Right forelimb (tissue), 1 donor: ENCODE measurements at places on chromosomes 7 and 10.

GRCh38 chr7:16905300-16906044 lies 23.7 kb upstream of the AGR3 start:
- no peak for DNase-seq

- DNase-seq, result no peak
Measured at GRCh38 chr10:70328967-70329366, 45.2 kb upstream of the NPFFR1 start.

DNA sequence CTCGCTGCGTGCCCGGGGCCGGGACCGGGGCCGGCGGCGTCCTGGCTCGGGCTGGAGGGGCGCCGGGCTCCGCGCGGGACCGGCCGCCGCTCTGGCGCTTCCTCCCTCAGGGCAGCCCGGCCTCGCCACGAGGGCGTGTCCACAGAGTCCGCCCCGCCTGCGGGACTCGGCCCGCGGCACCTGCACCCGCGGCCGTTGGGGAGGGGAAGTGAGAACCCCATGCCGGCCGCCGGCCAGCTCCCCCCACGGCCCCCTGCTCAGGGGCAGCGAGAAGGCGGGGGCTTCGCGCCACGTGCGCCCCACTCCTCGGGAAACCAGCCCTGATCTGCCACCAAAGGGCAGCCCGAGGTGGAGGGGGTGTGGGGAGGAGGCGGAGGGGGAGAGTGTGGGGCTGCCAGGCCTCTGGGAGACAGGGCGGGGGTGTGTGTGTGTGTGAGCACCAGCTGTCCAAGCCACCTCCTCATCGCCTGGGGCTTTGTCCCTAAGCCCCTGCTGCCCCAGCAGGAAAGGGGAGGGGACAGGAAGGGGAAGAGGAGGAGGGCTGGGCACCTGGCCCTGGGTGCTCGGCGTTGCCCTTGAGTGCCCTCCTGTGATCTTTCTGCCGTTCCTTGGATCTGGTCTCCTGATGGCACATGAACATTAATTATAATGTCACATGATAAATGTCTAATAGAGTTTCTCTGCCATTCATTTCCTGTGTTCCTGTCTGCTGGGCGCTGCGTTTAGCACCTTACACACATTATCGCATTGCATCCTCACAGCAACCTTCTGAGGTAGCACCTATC lies at the start of gene PIK3AP1:
PIK3AP1 (minus strand) TSS at position 93 of the 785 bp plus-strand sequence. CDS start 120 bp downstream, outside the sequence.
- DNase-seq, result peak; percentile 60

DNA sequence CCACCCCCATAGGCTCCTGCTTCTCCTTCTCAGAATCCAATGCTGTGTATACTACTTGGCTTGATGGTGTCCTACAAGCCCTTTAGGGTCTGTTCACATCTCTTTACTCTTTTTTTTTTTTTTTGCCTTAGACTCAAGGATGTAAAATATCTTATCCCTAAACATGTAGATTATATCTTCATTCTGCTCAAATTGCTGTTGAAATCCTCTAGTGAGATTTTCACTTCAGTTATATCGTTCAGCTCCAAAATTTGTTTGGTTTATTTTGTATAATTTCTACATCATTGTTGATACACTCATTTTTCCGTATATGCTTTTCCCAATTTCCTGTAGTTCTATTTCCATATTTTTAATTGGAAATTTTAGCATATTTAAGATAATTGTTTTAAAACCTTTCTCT lies 1.8 kb upstream of the AKR1C3 start:
- DNase-seq, result no peak

DNA sequence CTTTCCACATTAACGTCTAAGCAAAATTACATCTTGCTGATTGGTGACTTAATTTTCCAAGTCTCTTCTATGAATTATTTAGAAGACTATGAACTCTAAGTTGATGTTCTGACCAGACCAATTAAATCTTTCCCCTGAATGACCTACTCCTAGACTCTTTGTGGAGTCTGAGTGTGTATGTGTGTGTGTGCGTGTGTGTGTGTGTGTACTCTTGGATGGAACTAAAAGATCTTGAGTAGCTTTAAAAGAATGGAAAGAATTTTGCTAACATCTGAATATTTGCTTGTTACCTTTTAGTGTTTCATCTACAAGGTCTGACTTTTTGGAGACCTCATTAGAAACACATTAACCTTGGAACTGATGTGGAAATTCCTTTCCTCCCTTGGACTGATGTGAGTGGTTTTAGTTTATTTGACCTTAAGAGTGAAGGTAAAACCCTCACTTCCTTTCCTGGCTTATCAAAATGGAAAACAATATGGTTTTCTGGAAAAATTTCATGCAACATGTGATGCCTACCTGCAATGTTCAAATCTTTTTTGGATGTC lies 257.1 kb downstream of the GATA3 start:
- no peak for DNase-seq

DNA sequence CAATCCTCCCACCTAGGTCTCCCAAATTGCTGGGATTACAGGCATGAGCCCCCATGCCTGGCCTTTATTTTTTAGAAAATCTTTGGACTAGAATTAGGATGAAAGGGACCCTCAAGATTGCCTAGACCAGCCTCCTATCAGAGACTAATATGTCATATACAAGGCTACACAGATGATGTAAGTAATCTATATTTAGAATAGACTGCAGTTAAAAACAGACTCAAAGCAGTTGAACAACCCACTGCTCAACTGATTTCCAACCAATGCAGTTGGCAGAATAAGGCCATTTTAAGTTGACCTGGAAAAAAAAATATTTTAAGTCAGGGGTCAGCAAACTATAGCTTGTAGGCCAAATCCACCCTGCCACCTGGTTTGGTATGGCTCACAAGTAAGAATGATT lies 27.7 kb downstream of the PSPH start:
- no peak for DNase-seq

- DNase-seq, result no peak
Measured at GRCh38 chr10:84743483-84743882, 415.1 kb downstream of the CCSER2 start.

GRCh38 chr7:157320608-157320980 lies 16.2 kb upstream of the DNAJB6 start:
- no peak for DNase-seq

DNA sequence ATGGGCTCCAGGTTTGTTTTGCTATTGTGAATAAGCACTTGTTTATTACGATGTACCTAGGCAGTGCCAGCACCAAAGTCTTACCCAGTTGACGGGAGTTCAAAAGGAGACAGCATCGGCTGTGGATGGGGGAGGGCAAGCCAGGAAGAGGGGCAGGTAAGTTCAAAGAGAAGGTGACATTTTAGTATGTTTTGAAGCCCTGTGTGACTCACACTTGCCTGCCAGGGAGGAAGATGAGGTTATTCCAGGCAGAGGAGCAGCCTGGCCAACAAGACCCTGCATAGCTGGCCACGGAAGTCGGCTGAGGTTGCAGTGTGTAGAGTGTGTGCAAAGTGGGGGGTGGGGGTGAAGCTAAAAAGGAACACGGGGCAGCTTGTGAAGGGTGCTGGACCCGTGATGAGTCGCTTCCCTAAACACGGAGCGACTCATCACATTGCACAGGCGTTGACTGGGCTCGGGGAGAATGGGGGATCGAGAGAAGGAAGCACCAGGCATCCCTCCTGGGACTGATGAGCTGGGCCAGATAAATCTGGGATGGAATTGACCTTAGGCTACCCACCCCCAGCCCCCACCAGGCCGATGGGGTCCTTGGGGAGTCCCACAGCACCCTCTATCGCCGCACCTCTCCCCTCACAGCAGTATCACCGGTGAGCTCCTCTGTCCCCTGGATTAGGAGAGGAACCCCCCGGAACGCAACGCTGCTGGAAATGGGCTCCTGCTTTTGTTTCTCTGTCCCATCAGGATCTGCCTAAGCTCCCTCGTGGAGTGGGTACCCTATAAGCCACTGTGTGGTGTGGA lies 97.9 kb upstream of the IKZF1 start:
- no peak for DNase-seq

- DNase-seq, result no peak
Measured at GRCh38 chr7:88322151-88322550, 15.5 kb upstream of the STEAP4 start.

- DNase-seq, result no peak
Measured at GRCh38 chr7:157952841-157953645, 616.2 kb downstream of the DNAJB6 start.

GRCh38 chr10:84160663-84161362 lies 12.8 kb upstream of the GPR15LG start:
- DNase-seq, result no peak

DNA sequence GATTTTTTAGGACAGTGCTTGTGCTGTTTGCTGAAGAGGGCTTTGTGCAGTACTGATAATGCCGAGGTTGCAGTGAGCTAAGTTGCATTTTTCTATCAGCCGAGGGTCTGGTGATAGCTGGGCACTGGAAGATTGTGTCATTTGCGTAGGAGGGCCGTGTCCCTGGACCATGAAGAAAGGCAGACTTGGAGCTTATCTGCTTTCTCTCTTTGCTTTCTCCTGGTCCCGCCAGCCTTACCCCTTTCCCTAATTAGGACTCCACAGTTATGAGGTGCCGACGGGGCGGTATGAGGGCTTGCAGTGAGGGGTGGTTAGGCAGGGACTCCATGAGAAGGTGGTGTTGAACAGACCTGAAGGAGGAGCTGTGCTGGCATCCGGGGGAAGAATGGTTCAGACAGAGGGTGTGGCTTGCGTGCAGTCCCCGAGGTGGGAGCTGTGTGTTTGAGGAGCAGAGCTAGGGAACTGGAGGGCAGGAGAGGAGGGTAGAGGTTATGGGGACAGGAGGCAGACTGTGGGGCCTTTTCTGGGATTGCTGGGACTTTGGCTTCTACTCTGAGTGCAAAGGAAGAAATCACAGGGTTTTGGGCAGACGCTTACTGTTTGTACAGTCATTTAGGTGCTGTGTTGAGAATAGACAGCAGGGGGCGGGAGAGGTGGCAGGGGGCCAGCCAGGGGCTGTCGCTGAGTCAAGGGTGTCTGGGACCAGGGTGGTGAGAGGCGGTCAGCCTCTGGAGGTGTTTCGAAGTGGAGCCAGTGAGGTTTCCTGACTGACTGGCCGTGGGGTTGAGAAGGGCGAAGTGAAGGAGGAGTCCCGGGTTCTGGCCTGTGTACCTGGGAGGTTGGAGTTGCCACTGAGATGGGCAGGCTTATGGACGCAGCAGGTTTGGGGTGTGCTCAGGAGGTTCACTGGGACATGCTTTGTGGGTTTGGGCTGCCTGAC lies 43.4 kb downstream of the PRF1 start:
- DNase-seq, result peak; percentile 88

DNA sequence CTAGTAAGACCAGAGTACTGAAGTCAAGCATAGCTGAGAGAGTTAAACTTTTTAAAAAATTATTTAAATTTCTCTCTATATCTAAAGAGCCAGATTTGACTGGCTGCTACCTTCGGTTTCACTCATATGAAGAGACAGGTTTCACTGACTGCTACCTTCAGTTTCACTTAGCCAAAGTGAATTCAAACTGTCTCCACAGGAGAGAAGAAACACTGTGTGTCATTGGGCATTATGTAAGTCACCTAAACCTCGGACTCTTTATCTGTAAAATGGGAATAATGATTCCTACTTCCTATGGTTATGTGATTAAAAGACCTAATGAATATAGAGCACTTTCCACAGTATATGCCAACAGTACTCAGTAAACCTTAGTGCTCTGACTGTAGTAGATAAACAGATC lies 41.6 kb upstream of the MET start:
- DNase-seq, result no peak

- no peak for DNase-seq
Measured at GRCh38 chr10:92575961-92576360, 2.1 kb upstream of the IDE start.

GRCh38 chr10:107004362-107004761 lies 160.1 kb downstream of the SORCS1 start:
- no peak for DNase-seq

DNA sequence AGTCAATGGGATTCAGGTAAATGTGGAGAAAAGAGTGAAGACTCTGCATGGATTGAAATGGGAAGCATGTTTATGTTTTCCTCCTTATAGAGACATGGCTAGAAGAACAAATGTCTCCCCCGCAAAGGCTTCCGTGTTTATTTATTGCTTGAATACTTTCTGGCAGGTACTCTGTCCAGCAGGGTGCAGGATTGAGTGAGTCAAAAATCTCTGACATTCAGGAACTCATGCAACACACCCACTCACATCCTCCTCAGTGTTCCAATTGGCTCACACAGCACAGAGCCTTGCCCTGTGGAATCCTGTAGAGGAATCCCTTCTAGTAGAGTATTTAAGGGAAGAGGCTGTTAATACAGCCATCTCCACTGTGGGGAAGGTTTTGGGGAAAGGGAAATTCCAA lies 290.3 kb upstream of the VWC2 start:
- DNase-seq, result no peak

- no peak for DNase-seq
Measured at GRCh38 chr7:157310676-157311185, 26.1 kb upstream of the DNAJB6 start.

DNA sequence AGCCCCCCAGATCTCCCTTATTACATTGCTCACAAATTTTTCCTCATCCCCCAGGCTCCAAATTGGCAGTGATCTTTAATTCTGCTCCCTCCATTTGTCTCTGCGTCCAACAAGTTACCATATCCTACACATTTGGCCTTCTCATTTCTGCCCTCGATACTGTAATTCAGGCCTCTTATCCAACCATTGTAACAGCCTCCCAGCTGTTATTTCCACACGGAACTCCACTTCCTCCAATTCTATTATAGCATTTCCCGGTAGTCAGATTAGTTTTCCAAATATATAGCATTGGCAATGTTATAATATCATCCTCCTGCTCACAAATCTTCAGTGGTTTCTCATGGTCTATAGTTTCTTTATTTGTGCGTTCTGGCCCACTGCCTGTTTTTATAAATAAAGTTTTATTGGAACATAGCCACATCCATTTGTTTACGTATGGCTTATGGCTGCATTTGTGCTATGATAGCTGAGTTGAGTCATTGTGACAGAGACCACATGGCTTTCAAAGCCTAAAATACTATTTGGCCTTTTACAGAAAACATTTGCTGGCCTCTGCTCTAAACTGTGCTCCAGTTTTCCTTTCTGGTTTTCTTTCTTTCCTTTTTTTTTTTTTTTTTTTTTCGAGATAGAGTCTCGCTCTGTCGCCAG lies 126.5 kb upstream of the ZNF438 start:
- DNase-seq, result no peak

DNA sequence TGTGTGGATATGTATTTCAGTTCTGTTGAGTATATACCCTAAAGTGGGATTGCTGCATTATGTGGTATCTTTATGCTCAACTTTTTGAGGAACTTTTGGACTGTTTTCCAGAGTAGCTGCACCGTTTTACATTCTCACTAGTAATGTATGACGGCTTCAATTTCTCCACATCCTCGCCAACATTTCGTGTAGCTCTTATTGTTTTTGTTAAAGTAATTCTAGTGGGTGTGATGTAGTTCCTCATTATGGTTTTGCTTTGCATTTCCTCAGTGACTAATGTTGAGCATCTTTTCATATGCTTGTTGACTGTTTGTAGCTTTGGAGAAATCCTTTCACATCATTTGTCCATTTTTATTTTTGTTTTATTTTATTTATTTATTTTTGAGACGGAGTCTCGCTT lies 4.5 kb downstream of the STMP1 start:
- no peak for DNase-seq

GRCh38 chr10:95756809-95757684 lies 1.1 kb downstream of the ENTPD1 start:
- DNase-seq, result no peak
